ENCODE measurements at places on chromosomes 6 and 20. TPM values are rescaled to one million over a fixed set of nuclear protein-coding genes. Genes with fewer than 3 reads are reported as not detected.

METTL24 gene
- 12.0 TPM for total RNA-seq

NECAB3 gene
- total RNA-seq = 36.6 TPM

EPPIN gene
- not detected for total RNA-seq

PBOV1 gene
- total RNA-seq = not detected

GRCh38 chr6:143024977-143025376 is 35.7 kb upstream of the AIG1 start:
- no peak for DNase-seq

GRCh38 chr20:46809706-46810360 is 84.8 kb upstream of the EYA2 start:
- DNase-seq = no peak

DNA sequence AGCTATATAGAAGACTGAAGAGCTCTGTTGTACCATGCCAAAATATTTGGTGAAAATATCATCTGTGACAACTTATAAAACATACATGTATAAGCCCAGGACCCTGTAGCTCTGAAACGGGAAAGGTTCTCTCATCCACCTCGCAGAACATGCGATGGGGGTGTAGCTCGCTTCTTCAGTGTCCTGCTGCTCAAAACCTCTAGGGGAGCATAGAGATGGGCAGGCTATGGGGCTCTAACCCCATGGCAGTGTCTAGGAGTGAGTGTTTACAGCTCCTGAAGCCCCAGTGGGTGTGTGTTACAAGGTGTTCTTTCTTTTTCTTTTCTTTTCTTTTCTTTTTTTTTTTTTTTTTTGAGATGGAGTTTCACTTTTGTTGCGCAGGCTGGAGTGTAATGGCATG is 505.2 kb upstream of the SYNCRIP start:
- no peak for DNase-seq

- no peak for DNase-seq
These were observed 5.5 kb downstream of the MICAL1 start for GRCh38 chr6:109449795-109450673.

- DNase-seq = no peak
These were observed 14.4 kb upstream of the GJE1 start for GRCh38 chr6:142118328-142118727.

- no peak for DNase-seq
These were observed 28.6 kb downstream of the MYLIP start for GRCh38 chr6:16157492-16157891.

GRCh38 chr20:50919567-50919966 is 11.7 kb downstream of the ADNP start:
- no peak for DNase-seq

GRCh38 chr6:1110164-1110563 is 201.7 kb upstream of the FOXQ1 start:
- no peak for DNase-seq

- no peak for DNase-seq
These were observed 47.3 kb downstream of the ARMC2 start for GRCh38 chr6:108895571-108895970.

DNA sequence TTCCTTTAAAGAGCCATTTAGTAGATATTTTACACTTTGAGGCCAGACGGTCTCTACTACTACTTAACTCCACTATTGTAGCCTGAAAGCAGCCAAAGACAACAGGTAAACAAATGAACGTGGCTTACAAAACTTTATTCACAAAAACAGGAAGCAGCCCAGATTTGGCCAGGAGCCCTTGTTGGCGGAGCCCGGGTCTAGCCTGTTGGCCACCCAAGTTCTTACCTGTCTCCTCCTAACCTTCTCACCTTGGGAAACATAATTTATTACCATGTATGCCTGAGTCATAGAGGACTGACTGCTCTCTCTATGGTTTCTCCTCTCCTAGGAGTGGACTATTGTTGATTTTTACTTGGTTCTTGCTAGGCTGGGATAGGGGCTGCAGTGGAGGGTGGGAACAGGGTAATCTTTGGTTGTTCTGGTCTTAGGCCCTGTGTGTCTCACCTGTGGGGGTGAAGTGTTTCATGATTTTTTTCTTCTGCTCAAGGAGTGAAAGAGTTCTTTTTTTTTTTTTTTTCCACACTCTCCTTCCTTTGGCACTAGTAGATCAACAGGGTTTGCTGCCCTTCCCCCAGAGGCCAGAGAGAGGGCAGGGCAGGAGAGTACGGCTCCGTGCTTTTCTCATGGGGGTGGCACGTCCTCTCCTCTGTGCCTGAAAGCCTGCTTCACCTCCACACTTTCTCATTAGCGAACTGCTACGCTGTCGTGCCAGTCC is 90.0 kb downstream of the RPP40 start:
- DNase-seq = no peak

Measured in posterior vena cava (tissue), 2 donors.